ENCODE measurements at places on chromosomes 3 and 15.
A peak's percentile ranks its signal among the peaks of the same experiment; 100 is the strongest.

DNA sequence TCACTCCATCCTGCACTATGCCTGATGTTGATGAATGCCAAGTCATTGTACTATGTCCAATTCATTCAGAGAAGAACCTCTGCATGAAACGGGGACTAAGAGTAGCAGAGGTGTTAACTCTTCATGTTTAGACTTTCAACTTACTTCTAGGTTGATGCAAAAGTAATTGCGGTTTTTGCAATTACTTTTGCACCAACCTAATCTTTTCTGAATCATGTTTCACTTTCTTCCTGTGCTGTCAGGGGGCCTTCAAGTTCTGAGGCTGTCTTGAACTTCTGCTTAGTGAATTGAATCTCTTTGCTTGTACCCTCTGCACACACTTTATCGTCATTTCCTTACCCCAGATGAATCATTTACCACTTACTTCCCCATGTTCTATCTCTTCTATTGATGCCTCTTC is 636.2 kb downstream of the NAALADL2 start:
- no peak for DNase-seq

GRCh38 chr15:57553526-57553925 is 38.2 kb upstream of the MYZAP start:
- no peak for DNase-seq

DNA sequence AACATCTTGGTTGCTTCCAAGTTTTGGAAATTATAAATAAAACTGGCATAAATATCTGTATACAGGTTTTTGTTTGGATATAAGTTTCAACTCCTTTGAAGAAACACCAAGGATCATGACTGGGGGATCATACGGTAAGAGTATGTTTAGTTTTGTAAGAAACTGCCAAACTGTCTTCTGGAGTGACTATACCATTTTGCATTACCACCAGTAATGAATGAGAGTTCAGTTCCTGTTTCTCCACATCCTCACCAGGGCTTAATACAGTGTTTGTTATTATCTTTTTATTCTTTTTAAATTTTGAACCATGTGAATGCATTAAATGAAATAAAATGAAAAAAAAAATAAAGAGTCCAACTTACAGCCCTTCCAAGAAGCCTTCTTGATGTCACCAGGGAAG is 3.7 kb upstream of the ANKUB1 start:
- DNase-seq, result no peak

DNA sequence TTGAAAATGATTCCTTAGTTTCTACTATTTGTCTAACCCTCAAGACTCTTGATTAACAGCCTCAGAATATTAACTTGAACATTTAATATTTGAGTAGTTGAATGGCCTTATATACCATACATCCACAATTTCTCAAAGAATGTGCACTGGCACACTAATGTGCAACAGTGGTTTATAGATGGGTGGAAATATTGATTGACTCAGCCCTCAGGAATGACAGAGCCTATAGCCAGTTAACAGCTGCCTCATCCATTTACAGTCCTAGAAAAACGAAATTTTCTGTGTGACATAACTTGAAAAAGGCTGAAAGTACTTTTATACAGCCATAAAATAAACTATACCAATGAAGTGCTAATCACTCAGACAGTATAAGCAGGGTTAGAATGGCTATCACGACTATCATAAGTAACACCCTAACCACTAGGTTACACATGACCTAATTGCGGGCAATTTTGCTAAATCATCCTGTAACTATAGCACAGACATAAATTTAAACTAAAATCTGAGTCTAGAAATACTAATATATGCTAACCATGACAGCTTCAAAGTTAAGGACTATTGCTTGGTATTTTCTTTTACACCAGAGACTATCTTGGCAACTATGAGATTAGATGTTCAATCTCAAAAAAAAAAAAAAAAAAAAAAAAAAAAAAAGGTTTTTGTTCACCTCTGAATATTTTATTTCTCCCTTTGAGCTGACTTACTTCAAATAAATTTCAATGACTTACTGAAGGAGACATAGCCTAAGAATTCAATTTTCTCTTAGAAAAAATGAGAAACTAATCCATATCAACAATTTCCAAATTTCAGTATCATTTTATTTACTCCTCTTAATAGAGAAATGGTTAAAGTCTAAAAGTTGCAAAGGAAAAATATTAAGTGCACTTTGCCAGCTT is 9.3 kb downstream of the SECISBP2L start:
- no peak for DNase-seq

DNA sequence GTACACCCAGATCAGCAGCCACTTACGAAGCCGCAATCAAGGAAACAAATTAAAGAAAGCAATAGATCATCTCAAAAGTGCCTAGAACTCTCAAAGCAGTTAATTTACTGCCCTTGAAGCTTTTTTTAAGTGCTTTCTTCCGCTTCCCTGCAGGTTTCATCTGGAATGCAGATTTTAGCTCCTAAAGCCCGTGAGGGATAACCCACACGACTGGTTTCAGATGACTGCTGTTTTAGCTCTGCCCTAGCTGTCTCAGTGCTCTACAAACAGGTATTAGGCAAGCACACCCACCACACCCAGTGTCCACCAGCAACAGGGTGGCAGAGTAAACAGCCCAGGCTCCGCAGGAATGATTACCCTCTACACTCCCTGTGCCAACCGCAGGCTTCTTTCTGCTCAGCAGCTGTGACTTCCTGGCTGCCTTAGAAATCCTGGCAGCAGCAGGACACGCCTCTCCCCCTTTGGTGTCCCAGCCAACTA is 126.0 kb downstream of the FMN1 start:
- DNase-seq, result no peak

- no peak for DNase-seq
Observed at GRCh38 chr3:194728986-194729385, 43.3 kb downstream of the FAM43A start.

- DNase-seq, result no peak
Observed at GRCh38 chr3:171781711-171782127, 28.6 kb downstream of the PLD1 start.

DNA sequence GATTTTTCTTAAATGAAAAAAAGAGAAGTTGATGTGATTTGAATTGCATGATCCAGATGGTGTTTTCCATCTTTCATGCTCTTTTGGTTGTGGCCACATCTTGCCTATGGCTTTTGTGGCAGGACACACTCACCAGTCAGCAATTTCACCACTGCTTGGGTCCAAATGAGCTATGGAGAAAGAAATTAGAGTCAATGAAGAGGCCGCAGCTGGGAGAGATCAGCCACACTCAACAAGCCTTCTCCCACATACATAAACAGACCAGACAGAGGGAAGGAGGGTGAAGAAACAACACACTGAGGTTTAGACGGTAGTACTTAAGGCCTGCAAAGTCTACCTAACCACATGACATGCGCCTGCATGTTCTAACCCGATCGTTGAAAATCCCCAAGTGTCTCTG is 110.7 kb upstream of the CDIN1 start:
- no peak for DNase-seq

GRCh38 chr3:189508784-189509501 is 122.2 kb upstream of the TP63 start:
- no peak for DNase-seq

DNA sequence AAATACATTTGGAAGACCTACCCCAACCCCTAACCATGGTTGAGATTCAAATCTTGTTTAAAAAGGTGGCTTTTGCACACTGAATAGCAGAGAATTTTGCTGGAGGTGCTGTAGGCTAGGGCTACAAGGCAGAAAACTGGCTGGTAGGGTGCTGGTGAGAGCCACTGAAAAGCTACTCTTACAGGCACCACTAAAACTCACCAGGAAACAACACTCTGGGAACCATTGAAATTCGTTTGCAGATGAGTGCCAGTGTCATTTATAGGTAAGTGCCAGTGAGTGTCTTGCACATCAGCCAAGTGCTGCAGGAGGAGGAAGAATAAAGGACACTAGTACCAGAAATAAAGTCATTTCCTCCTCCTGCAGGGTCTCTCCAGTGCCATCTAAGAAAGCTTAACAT is 610.2 kb downstream of the ZNF385D start:
- DNase-seq, result no peak

GRCh38 chr3:159245871-159246270 is 444.0 kb downstream of the MFSD1 start:
- no peak for DNase-seq

DNA sequence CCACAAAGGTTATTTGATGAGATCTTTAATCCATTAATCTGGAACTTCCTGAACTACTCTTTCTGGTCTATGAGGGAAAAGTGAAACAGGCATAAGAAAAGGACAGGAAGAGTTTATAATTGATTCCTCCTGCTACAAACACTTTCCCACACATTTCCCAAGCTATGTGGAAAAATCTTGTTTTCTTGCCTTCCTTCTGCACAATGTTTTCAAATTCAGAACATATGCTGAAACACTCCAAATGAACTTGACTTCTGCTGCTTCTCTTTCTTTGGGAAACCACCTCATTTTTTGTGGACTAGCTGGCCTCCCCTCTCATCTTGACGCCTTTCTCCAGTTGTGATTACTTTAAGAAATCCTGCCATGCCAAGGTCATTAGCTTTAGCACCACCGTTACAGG is 100.7 kb upstream of the PTPRG start:
- DNase-seq, result no peak

DNA sequence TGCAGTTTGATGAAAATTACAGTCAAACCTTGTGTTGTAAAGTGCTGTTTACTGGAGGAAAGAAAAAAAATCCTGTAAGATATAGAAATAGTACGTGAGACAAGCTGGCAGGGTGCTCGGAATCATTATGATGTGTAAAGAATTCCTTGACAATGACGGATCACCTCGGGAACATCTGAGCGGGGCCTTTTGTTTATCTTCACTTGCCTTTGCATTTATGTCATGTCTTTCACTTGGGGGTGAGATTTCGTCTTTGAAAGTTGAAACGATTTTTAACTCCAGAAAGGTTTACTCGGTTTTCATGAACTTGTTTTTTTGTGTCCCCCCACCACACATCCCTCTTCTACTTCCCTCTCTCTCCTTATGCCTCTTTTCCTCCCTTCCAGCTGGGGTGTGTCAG is 128.3 kb upstream of the VEPH1 start:
- DNase-seq, result no peak

GRCh38 chr3:160883373-160883772 is 127.3 kb downstream of the PPM1L start:
- DNase-seq, result no peak

DNA sequence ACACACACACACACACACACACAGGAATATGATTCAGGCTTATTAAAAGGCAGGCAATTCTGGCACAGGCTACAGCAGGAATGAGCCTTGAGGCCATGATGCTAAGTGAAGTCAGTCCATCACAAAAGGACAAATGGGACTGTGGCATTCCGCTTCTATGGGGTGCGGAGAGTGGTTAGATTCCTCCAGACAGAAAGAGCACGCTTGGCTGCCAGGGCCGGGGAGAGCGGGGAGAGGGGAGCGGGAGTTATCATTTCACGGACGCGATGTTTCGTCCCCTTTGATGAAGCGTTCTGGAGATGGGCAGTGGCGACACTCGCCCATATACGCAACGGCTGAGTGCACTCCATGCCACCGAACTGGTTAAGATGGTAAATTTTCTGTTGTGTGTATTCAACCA is 58.5 kb upstream of the FAM174B start:
- DNase-seq, result no peak

GRCh38 chr15:58830556-58830955 is 59.5 kb downstream of the MINDY2 start:
- DNase-seq, result no peak

- DNase-seq, result no peak
Observed at GRCh38 chr3:172084871-172085556, 45.6 kb downstream of the FNDC3B start.

GRCh38 chr3:141802316-141803077 is 39.3 kb downstream of the GRK7 start:
- DNase-seq, result no peak

DNA sequence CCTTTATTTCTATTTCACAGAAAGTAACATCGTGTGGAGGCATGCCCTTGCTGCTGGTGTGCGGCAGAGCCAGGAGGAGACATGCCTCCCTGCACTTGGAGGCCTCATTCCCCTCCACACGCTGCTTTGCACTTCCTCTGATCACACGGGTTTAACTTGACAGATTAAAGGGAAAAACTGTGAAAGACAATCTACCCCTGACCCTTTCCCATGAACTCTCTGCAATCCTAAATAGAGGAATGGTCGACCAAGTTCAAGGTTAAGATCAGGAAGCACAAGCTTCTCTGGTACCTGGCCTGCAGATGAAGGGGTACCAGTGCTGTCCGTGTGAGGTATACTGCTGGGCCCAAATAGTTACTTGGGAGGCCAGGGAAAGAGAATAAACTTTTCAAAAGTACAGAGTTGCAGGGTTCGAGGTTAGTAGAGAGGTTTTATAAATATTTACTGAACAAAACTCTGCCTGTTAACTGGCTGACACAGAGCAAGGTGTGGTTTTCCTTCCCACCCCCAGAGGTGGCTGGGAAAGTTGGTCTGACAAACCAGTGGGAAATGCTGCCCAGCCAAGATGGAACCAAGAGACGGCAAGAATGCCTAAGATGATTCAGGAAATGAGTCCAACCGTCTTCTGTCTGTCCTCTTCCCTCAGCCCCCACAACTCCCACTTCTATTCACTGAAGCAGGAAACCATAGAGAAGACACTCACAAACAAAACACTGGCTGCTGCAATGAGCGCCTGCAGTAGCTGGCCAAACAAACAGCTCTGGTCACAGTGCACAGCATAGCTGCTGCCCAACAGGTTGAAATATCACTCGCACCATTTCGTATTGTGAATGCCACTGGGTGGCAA is 79.6 kb downstream of the IGF2BP2 start:
- no peak for DNase-seq

DNA sequence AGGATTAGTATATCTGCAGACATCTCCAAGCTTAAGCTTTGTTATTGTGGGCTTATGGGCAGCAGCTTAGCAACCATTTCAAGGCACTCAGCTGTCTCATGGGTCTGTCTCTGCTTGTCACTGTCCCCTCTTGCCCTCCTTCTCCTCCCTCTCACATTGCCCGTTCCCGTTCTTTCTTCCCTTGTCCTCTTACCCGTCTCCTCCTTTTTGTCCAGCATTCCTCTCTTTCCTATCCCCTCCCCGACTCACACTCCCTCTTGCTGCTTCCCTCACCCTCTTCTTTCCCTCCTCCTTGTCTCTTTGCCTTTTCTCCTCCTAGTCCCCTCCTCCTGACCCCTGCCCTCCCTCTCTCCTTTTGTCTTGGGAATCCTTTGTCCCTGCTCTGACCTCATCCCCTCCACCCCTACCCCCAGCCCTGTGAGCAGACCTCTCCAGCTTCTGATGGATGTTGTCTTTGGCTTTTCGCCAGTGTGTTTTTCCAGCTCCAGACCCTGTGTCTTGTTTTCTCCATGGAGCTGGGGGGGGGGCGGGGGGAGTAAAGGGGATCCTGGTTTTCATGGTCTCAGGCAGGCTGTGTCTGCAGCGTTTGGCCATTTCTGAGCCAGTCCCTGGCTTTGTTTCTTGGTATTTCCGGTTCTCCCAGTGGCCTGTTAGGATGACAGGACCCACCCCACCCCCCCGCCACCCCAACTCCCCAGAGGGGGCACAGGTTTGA is 47.9 kb upstream of the TRAK1 start:
- DNase-seq, result no peak

- DNase-seq, result peak; percentile 34
Observed at GRCh38 chr3:45464336-45465170, 76.2 kb downstream of the LARS2 start.
